ENCODE measurements at places on chromosomes 3 and 15.

DNA sequence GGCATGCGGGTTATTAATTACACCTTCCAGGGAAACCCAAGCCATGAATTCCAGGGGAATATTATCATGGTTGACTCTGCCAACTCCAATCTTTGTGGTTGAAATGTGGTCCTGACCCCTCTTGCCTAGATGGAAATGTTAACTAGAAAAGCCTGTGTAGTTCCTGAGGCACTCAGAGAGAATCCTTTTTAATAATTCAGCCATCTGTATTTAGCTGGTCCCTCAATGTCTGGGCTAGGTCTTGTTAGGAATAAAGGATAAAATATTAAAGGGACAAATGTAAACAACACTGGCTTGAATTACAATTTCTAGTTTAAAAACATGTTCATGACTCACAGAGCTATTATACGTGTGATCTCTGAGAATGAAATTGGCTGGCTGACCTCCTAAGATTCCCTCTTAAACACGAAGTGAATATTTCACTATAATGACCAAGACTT is 435.2 kb upstream of the SUCLG2 start:
- DNase-seq: no peak

DNA sequence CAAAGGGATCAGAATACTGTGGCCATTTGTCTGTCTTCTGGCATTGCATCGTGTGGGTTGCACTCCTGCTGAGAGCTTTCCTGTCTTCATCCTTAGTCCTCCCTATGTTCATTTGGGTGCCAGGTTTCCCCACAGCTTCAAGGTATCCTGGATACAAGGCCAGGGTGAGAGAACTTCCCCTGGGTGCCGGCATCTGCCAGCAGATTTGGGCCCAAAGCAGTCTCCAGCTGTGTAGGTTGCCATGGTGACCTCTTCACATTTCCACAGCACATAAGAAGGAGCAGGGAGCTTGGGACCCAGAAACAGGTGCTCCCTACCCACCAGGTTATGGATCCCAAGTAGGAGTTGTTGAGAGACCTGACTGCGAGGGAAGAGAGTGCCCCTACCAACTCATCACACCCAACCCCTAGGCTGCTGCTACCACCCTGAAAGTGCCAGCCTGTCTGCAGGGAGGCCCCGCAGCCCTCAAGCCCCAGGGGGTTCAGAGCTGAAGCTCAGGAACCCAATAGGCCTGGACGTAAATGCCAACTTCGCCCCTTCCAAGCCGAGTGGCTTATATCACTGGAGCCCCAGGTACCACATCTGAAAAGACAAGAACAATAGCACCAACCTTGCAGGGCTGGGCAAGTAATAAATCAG is 19.9 kb downstream of the TTC21A start:
- no peak for DNase-seq

DNA sequence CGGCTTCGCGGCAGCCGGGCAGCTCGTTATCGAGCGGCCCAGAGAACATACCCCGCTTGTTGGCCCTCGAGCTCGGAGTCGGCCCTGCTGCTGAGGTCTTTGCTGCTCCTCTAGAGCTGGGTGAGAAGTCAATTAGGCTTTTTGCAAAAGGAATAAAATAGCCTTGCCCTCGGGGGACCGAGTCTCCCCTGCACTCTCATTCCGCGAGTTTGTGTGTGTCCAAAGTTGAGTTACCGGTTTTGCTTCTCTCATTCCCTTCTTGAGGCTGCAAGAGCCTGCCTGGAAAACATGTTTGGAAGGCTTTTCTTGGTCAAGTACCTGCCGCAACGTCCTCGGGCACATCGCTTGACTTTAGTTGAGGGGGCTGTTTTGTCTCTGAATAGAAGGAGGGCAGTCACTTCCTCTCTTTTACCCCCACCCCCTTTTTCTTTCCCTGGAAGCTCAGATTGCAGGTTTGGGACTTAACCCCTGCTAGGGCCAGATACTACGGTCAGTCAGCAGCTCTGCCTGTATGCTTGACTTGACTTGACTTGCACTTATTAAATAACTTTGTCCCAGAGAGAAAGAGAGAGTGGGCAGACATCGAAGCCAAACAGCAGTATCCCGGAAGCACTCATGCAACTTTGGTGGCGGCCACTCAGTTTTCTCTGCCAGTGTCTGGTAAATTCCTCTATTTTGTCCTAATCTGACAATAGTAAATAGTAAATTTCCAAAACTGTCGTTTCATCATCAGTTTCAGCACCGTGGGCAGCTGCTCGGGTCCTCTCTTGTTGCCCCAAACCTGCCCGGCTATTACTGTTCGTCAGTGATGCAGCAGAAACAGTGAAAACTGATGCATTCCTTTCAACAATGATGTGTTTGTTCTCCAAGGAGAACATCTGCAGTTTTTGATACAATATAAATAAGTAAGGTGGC is 609 bp downstream of the RNF13 start:
- DNase-seq: peak; percentile 45

DNA sequence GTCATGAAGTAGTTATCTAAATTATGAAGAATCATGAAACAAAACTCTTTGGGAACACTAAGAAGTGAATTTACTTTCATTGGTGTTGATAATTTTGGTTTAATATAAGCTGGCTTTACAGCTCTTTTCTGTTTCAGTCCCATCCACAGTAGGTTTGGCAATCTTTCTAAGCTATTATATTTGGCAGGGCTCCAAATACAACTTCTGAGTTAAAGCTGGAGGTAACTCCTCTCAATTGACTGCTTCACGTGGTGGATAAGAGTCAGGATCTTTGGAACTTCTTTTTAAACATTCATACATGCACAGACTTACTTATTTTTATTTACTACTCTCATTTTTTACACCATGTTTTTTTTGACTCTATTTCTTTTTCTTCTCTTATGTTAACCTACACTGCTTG is 106.5 kb upstream of the EPHA3 start:
- DNase-seq: no peak

DNA sequence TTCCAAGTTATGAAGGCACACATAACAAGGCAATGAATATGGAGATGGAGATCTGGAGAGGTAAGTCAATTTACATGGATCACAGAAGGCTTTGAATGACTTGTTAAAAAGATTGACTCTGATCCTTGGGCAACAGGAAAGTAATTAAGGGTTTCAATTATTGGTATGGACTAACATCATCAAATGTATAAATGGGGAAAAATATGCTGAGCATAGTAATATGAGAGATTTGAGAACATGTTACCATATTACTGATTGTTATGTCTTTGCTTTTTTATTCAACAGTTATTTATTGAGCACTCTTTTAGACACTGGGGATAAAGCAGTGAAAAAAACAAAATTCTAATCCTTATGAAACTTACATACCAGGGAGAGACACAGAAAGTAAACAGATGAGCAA is 238.5 kb upstream of the ROBO1 start:
- no peak for DNase-seq

GRCh38 chr15:40198355-40199085 is 37.7 kb downstream of the BUB1B start:
- DNase-seq: no peak

- peak; percentile 92 for DNase-seq
Measured at GRCh38 chr15:68795298-68795848, 25.3 kb downstream of the ANP32A start.

DNA sequence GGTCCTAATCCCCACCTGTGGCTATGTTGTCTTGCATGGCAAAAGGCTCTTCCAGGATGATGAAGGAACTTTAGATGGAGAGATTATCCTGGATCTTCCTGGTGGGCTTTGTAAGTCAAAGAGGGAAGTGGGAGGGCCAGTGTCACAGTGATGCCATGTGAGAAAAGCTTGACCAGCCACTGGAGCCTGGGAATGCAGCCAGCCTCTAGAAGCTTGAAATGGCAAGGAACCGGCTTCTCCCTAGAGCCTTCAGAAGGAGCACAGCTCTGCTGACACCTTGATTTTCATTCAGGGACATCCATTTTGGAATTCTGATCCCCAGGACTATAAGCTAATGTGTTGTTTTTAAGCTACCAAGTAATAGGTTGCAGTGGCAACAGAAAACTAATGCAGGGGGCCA is 58.3 kb downstream of the CLEC3B start:
- DNase-seq: no peak

GRCh38 chr3:158918451-158918850 is 116.6 kb downstream of the MFSD1 start:
- no peak for DNase-seq

DNA sequence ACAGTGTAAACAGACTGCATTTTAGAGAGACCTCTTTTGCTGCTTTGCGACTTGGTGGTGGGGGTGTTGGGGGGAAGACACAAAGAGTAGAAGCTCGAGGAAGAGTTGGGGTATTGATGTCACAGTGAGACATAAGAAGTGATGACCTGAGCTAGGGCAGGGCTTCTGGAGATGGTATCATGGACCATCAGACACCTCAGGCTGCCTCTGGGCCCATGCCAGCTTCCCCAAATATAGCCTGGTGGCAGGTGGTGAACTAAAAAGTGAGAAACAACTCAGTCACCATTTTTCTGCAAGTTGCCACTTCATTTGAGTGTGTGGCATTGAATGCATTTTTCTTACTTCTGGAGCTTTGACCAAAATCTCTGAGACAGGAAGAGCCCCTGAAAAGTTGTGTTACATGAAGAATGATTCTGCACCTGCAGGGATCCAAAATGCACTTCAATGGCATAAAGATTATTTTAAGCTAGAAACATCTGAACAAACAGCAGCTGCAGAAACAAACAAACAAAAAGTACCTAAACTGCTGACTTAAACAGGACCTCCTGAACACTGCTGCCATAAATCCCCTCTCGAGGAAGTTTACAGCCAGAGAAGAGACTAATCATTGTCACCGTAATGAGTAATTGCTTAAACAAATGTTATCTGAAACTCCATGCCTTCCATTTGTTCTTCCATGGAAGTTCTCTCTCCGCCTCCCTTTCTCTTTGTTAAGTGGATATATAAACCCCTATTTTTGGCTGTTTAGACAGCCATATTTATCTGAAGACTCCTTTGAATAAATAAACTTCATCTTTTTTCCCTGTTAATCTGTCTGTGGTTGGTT is 15.2 kb upstream of the XIRP1 start:
- DNase-seq: no peak

- no peak for DNase-seq
Measured at GRCh38 chr15:95814908-95815307, 515.6 kb upstream of the NR2F2 start.

- DNase-seq: peak; percentile 94
Measured at GRCh38 chr3:78919021-78919755, 848.6 kb downstream of the ROBO1 start.

GRCh38 chr3:16844791-16845190 is 40.0 kb upstream of the PLCL2 start:
- no peak for DNase-seq

DNA sequence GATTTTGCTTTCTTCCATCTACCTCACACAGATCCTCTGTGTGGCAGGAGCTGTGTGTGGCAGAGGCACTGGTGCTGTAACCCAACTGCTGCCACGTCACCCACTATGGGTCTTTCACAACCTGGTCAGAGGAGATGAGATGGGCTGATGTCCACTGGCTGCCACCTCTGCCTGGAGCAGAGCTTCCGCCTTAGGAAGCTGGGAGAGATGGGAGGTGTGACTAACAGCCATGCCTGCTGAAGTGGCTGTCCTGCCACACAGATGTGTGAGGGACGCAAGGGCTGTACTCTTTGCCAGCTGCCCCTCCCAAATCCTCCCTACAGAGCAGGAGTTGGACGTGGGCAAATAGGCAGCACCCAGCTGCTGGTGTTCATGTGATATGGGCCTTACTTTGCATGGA is 329.5 kb downstream of the GABRB3 start:
- no peak for DNase-seq

DNA sequence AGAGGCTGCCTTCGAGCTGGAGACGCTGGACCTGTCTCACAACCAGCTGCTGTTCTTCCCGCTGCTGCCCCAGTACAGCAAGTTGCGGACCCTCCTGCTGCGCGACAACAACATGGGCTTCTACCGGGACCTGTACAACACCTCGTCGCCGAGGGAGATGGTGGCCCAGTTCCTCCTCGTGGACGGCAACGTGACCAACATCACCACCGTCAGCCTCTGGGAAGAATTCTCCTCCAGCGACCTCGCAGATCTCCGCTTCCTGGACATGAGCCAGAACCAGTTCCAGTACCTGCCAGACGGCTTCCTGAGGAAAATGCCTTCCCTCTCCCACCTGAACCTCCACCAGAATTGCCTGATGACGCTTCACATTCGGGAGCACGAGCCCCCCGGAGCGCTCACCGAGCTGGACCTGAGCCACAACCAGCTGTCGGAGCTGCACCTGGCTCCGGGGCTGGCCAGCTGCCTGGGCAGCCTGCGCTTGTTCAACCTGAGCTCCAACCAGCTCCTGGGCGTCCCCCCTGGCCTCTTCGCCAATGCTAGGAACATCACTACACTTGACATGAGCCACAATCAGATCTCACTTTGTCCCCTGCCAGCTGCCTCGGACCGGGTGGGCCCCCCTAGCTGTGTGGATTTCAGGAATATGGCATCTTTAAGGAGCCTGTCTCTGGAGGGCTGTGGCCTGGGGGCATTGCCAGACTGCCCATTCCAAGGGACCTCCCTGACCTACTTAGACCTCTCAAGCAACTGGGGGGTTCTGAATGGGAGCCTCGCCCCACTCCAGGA is 21.1 kb downstream of the NRROS start:
- DNase-seq: no peak

DNA sequence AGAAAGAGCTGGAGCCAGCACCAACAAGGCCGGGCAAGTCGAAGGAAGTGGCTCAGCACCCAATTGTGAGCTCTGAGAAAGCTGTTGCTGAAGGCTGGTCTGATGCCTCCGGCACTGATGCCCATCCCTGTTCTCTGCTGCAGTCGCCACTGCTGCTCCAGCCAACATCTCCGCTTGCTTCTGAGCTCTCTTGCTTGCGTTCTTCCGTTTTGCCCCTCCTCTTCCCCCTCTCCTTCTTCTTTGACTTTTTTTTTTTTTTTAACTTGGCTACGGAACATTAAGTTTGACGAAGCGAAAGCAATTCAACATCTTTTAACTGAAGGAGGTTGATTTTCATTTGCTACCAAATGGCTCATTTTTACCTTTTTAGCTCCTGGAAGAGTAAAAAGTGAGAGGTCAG is 442.9 kb downstream of the MCTP2 start:
- DNase-seq: peak; percentile 84

DNA sequence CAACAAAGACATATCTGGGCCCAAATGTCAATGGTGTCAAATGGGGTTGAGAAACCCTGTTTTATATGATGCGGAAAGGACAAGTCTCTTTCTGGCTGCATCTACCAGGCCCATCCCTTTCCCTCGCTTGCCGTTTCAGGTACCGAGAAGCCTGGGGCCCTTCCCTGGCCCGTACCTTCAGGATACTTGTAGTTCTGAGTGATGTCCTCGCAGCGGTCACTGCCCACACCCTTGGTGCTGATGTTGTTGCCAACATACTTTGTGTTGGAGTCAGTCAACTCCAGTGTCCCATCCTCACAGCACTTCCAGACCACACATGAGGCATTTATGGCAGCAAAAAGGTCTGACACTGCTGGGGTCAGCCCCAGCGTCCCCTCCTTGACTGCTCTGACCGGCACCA is 13.8 kb downstream of the EPB42 start:
- DNase-seq: no peak

DNA sequence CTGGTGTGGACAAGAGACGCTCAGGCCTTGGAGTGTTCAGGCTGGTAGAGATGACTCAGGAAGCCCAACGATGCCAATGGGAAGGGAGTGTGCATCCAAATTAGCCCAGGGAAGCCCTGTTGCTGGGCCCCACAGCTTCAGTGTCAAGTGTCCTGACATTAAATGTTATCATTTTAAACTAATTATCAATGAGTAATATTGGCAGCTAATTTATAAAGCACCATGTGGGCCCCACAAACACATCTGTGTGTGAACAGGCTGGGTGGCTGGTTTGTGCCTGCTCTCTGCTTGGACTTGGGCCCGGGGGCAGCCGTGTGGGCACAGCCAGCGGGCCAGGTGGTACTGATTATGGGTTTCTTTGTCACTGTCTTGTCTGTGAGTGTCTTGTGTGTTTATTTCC is 15.0 kb downstream of the FBLN2 start:
- DNase-seq: no peak

GRCh38 chr15:73786538-73786937 is 33.4 kb upstream of the INSYN1 start:
- no peak for DNase-seq

Measured in foreskin keratinocyte (primary cell).